NCI-H524 treated with DMSO at 0.1 percent for 48 hours (cell line): ENCODE measurements at places on chromosomes 5 and 9.

- no peak for DNase-seq
Measured at GRCh38 chr5:102312586-102313370, 16.7 kb upstream of the SLCO4C1 start.

DNA sequence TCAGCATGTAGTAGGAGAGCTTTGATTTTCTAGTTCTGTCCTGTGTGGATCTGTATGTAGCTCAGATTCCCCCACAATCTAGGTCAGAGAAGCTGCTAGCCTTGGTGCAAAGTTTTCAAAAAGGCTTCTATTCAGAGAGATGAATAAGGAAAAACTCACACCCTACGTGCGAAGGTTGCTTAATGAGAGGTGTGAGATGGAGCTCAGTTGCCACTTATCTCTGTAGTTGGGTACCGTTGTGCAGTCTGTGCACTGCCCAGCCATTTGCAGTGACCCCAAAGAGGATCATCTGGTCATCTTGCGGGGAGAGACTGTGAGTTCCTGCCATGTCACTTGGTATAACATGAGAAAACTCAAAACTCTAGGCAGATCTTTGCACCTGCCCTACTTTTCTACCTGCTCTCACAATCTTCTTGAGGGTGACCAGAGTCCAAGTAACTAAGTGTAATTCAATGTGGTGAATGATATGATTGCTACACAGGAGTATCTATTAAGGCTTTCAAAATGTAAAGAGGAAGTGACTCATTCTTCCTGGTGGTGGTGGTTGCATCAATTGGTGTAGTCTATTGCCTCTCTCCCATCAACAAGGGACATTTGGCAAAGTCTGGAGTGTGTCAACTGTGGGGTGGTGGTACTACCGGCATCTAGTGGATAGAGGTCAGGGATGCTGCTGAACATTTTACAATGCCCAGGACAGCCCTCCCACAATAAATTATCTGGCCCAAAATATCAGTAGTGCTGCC lies 65.2 kb downstream of the TMC1 start:
- DNase-seq: no peak

DNA sequence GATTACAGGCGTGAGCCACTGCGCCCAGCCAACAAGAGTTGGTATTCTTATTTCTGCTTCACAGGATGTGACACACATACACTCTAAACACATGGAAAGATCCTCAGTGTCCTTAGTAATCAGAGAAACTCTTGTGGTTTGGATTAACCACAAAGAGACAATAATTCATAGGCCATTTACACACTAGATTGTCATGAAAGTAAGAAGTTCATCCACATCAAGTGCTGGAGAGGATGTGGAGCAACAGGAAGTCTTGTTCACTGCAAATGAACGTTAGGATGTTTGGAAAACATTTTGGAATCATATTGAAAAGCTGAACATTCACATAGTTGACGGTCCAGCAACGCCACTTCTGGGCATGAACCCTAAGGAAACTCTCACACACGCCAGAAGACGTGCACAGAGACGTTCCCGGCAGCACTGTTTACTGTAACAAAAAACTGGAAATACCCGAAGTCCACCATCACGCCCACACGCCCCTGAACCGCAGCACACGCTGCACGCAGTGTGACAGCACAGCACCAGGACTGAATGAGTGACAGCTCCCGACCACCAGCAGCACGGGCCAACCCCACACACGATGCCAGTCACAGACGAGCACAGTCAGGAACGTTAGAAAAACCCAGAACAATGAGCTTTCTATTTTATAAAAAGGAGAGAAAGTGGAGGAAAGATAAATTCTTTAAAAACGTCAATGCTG lies 87.6 kb downstream of the COL23A1 start:
- DNase-seq: no peak

DNA sequence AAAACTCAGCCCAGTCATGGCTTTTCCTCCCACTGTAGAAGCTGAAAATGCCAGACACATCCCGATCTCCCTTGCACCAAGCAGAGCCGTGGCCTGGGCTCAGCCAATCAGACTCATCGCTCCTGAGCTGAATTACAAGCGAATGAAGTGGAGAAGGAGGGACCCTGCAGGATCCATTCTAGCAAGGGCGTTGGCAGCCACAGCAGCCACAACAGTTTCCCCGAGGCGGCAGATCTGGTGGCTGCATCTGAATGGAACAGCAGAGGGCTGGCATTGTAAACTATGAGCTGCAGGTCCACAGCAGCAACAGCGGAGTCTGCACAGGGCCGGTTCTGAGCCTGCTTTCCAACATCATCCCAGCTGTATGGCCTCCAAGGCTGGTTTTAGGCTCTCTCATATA lies 23.8 kb downstream of the ALG2 start:
- DNase-seq: no peak

- no peak for DNase-seq
Measured at GRCh38 chr5:132103969-132104391, 30.4 kb downstream of the CSF2 start.

DNA sequence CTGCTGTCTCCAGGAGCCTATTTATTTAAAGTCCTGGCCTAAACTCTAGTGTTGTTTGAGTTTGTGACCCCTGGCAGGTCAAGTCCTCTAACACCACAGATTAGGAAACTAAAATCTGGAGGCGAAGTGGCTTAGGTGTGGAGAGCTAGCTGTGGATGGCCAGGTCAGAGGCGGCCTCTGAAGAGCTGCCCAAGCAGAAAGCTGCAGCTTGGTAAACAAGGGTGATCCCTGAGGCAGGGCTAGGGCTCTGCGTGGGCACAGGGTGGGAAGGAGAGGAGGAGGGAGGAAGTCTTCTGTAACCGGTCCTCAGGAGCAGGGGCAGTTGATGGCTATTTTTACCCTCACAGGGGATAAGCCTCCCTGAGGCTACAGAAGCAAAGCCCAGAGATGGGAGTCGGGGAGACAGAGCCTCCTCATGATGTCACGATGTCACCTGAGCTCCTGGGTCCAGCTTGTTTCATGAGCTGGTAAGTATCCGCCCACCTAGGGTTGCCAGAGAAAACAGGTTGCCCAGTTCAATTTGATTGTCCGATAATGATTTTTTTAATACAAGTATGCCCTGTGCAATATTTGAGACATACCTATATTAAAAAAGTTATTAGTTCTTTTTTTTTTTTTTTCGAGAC lies 25.9 kb upstream of the BOD1 start:
- no peak for DNase-seq

- DNase-seq: no peak
Measured at GRCh38 chr5:42870882-42871418, 59.3 kb upstream of the SELENOP start.

DNA sequence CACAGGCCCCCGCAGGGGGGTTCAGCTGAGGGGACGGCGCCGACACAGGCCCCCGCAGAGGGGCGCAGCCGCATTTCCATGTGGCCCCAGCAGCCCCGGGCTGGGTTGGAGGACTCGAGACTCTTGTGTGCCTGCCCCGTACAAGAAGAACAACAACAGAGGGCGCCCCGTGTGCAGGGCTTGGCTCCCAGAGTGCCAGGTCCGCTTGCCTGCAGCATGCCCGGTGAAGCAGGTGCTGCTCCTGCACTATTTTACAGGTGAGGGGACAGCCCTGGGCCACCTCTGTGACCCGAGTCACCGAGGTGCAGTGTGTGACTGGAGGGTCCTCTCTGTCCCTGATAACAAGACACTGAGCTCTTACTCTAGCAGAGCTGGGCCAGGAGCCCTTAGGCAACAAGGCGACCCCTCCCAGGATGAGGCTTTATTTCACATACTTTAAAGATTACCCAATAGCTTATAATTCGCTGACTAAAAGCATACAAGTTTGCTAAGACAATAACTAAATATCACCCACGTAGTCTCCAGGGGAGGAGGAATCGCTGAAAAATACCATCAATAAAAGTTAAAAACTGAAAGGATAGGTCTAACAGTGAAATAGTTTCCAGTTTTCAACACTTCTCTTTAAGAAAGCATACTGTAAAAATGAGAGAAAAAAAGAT lies 41.7 kb upstream of the SLC9A3 start:
- no peak for DNase-seq

DNA sequence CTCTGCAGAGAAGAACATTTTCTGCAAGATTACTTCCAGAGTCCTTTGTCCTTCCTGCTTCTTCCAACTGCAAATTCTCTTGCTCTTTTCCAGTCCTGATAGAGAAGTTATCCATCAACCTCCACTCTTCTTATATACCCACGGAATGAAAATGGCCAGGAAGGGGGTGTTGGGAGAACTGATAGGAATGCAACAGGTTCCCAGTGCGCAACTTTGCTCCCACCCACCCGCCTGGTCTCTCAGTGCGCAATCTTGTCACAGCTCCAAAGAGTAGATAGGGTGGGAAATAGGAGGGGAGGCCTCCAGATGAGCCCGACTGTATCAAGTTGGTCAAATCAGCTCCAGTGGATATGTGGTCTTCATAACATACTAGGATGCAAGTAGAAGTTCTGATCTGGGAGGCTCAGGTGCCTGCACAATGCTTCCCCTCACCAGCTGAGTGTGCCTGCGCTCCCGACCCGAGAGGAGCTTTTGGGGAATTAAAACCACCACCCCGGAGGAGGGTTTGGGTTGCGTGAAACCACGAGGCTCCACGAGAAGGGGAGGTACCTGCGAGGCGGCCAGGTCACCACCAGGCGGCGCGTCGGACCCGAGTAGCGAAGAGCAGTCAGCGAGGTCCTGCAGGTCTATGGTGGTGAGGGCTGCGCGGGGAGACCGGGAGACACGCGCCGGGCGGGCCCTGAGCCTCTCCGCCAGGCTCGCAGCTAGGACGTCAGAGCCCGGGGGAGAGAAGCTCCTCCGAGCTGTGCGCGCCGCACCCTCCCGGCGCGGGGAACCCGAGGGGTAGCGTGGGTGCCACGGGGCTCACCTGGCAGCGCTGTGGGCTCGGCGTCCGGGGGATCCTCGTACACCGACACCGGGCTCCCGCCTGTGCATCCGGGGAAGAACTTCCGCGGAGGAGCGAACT lies 835 bp downstream of the MCIDAS start:
- DNase-seq: no peak

GRCh38 chr9:71383308-71383940 lies 262.0 kb upstream of the TRPM3 start:
- no peak for DNase-seq

DNA sequence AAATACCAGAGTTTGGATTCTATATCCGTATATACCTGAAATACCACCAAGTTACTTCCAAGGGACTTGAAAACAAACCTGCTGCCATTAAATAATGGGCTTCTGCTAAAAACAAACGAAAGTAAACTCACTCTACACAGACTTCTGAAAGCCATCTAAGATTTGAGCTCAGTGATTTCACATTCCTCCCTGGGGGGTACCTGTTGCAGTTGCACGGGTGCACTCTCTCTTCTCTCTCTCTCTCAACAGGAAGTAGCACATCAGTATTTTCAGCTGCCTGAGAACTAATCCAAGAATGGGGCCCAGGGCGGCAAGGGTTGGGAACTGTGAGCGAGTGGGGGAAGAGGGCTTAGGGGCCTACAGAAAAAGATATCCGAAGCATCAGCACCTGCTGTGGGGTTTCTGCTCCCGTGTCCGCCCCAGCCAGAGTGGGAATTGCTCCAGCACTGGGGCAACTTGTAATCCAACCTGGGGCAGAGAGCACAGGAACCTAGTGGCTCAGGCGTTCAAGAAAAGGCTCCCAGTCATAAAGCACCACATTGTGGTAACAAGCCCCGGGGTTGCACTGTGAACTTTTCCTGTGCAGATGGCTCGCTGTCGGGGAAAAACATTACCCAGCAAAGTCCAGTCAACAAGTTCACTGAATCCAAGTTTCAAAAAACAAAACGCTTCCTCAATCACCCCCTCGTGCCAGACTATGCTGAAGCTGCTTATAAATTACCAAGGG lies 99.8 kb downstream of the EFNA5 start:
- no peak for DNase-seq

DNA sequence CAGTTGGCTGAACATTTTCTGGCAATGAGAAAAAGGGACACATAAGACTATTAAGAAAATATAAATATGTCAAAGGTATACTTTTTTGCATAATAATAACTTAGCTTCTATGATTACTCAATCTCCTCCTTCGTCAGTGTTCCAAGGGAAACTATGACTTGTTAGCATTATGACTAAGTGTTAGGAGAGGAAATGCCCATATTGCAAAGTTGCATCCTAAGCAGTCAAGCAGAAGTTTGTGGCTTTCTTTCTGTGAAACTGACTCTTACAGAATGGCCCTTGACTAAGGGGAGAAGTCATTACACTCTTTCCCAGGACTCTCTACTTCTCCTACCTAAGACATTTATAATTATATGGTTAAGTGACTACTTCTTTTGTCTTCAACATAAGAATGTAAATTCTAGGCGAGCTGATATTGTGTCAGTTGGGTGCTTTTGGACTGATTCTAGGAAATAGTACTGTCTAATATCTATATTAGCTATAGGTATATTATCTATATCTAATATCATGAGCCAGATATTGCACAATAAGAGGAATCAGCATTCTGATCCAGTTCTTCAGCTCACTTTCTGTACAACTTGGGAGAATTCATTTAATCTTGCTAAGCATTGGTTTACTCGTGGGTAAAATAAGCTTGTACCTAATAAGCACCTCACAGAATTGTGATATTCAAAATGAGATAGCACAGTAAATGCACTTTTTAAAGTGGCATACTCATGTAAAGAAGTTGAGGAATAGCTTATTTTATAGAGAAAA lies 16.4 kb upstream of the SPINK6 start:
- no peak for DNase-seq

DNA sequence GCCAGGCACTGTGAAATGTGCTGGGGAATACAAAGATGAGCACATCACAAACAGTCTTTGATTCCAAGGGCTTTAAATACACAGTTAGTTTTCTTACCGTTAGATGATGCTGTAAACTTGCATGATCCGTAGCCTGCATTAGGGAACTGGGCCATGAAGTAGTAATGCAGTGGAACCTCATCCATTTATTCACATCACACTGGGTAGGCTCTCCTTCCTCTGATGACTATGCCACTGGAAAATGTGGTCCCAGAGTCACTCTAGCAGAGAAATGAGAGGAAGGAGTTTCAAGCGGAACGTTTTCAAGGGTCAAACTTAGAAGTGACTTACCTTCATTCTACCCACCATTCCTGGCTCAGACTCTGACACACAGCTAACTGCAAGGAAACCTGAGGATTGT lies 26.4 kb downstream of the ZFAND5 start:
- DNase-seq: no peak

DNA sequence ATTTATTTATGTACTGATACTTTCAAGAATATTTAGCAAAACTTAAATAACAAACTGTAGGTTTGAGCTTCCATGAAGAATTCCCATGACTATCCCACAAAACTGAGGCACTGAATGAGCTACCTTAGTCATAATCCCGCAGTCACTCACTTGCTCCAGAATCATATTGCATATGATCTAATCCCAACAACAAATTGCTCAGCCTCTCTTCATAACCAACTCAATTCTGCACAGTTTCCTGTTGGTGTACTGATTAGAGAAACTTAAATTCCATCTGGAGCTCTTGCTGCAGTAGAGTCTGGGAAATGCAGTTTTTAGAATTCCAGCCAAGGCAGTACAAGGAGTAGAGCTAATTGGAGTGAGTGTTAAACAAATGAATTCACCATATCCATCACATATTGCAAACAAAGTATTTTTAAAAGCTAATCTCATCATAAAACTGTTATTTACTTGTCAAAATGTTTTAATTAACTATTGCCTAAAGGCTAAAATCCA lies 35.7 kb upstream of the CDH18 start:
- no peak for DNase-seq

GRCh38 chr5:493119-493701 lies 31.0 kb downstream of the SLC9A3 start:
- DNase-seq: no peak

GRCh38 chr5:38341056-38341455 lies 82.7 kb downstream of the EGFLAM start:
- DNase-seq: no peak

GRCh38 chr9:72473474-72474261 lies 47.7 kb upstream of the TMC1 start:
- DNase-seq: no peak

- DNase-seq: no peak
Measured at GRCh38 chr5:67310740-67311139, 114.1 kb upstream of the CD180 start.

- no peak for DNase-seq
Measured at GRCh38 chr5:42429694-42430093, 6.5 kb downstream of the GHR start.
